ENCODE measurements at places on chromosomes 4 and X.

DNA sequence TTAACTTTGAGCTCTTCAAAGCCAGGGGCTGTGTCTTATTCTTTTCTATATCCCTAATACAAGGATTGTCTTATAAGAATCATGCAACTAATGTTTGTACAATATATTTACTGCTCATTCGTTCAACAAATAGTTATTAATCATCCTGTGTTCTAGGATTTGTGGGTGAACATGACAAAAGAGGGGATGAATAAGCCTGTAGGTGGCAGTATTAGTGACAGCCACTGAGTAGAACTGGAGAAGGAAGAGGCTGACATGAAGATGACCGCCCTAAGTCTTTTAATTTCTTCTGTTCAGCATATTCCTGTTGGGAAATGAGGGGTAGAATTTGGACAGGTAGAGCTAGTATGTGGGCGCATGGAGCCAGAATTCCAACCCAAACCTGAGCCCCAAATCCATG, 11.9 kb upstream of the LINC00632 start:
- DNase-seq = no peak

DNA sequence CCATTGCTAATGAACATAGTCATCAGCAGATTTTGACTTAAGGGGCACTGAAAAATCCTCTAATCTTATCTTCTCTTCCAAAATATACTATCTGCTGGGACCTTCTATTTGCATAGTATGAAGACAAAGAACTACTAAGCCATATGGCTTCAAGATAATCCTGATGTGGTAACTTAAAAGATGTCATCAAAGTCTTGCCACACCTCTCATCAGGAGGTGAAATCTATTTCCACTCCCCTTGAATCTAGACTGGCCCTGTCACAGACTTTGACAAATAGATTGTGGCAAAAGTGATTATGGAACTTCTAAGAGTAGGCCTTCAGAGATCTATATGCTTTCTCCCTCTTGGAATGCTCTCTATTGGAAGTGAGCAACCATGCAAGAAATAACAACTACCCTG, 27.3 kb upstream of the TET2 start:
- DNase-seq = no peak

DNA sequence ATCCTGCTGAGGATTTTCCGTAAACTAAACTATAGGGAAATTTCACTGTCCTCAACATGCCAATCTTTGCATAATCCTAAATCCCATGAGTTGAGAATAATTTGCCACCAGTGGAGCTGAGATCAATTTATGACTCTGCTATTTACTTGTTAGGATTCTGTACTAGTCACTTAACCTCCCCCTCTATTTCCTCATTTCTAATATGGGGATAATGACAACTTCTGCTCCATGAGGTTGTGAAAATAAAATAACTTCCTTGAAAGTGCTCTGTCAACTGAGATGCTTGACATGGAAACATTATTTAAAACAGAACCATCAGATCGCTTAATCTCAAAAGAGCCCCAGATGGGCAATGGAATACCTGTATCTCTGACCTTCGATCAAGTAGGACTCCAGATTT, 2.6 kb upstream of the FGF16 start:
- no peak for DNase-seq

GRCh38 chrX:109281483-109282275, 200.2 kb downstream of the GUCY2F start:
- DNase-seq = no peak

GRCh38 chr4:30721185-30722091, 1.3 kb downstream of the PCDH7 start:
- DNase-seq = peak; percentile 76

- no peak for DNase-seq
These were observed 93.3 kb downstream of the RASGEF1B start for GRCh38 chr4:81378386-81378785.

GRCh38 chr4:153228512-153229140, 24.4 kb downstream of the TRIM2 start:
- no peak for DNase-seq

GRCh38 chrX:37912777-37913176, 65.4 kb upstream of the DYNLT3 start:
- DNase-seq = no peak

- no peak for DNase-seq
These were observed 71.6 kb downstream of the FAM114A1 start for GRCh38 chr4:38939165-38939564.

GRCh38 chr4:99723612-99724011, 66.0 kb upstream of the C4orf54 start:
- DNase-seq = no peak

DNA sequence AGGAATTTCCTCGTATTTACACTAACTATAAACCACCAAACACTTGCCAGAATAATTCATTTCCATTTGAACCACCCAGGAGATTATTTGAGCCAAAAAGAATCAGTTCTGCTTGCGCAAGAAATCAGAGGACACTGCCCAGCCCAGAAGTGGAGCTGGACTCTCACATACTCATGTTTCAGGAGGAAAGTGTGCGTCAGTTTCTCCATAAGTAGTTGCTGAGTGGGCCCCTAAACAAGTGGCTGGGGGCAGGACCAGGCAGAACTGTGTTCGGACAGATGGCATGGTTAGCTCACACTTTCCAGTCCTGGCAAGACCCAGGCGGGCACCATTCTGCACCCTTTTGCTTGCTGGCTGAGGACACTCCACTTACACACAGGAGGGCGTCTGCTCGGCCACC, 38.8 kb downstream of the BTC start:
- no peak for DNase-seq

Measured in NCI-H146 (cell line).